ENCODE measurements at places on chromosomes 3 and 15.

DNA sequence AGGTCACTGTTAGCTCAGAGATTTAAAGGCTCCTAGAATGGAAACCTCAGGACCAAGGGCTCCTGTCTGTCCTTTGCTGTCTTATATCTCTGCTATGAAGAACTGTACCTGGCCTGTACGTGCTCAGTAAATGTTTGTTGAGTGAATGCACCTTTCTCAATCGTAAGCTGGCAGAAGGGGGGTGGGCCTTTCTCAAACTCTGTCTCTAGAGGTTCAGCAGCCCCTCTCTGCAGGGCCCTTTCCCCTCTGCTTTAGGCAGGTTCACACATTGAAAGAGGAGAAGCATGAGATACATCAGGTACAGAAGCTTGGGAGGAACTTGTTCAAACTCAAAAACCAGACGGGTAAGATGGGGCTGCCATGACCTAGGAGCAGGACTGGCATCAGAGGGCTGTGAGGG, 155.6 kb downstream of the GOLGA6L4 start:
- DNase-seq, result no peak

DNA sequence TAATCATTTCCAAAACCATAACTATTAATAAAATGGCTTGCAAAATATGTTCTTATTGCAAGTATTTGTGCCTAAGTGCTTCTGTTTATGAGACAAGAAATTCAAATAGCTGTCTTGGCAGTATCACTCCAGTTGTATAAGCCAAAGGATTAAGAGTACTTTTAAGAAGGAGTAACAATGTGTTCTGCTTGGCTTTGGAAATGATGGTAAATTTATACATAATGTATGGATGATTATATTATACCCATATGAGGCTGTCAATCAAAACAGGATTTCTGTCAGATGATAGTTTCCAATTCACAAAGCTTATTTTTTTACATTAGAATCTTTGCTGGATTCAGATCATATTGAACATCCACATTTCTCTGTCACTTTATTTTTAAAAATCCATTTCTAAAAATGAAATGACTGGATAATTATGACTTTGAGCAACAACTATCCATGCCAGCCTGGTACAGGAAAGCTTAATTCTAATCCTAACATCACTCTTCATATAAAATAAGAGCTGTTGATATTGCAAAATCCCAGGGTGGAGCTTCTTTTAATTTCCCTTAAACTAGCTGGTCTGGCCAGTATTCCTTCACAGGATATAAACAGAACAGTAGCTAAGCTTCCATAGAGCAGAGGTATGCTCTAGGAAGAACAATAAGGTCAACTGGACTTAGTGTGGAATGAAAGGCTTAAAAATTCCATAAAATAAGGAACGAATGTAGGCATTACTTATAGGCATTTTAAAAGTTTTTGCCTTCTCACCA, 30.0 kb upstream of the ZNF280D start:
- no peak for DNase-seq

DNA sequence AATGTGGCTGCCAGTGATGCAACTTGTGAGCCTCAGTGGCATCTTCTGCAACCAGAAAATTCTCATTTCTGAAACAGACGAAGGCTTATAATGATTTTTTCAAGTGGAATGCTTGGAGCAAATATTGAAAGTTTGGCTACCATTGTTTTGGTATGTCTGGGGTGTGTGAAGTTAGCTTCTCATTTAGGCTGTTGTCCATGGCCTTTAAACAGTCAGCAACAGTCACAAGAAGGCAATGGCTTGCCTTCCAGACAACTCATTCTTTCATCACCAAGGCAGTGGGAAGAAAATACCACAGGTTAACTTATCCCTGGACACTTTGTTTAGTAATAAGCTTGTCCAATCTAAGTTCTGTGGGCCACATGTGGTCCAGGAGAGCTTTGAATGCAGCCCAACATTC, 4.7 kb upstream of the BNC1 start:
- DNase-seq, result no peak

DNA sequence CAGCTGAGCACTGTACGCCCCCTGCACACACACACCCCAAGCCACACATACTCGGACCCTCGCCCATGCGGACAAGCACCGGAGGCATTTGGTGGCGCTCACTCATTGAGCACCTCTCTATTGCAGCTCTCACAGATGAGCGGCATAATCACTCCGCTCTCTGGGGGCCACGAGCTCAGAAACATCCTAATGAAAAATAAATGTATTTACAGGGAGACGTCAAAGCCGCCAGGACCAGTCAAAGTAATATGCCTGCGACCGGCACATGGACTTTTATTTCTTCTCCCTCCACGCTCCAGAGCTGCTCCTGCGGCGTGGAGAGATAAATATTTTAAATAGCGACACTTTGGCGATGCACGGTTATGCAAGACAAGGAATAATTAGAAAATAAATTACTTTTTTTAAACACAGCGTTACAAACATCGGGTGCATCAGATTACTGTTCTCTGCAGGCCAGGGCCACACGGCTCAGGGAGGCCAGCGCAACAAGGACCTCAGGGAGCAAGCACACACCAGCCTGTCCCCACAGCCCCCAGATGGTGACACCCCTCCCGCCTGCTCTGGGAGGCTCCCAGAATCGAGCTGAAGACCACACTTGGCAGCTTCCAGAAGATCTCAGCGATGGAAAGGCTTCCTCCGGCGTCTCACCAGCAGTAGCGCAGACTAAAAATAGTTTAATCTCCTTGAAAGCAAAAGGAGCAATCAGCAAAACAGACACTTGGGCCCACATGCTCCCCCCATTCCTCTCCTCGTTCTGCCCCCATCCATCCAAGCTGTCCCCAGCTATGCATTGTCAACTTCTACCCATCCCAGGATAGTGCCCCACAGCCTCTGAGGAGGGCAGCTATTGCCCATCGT, 48.0 kb downstream of the CACNA2D2 start:
- no peak for DNase-seq

- DNase-seq, result no peak
These were observed 120.0 kb downstream of the TMCO5A start for GRCh38 chr15:38054488-38054887.

- DNase-seq, result peak; percentile 55
These were observed 6.2 kb downstream of the MELTF start for GRCh38 chr3:197023241-197023997.

DNA sequence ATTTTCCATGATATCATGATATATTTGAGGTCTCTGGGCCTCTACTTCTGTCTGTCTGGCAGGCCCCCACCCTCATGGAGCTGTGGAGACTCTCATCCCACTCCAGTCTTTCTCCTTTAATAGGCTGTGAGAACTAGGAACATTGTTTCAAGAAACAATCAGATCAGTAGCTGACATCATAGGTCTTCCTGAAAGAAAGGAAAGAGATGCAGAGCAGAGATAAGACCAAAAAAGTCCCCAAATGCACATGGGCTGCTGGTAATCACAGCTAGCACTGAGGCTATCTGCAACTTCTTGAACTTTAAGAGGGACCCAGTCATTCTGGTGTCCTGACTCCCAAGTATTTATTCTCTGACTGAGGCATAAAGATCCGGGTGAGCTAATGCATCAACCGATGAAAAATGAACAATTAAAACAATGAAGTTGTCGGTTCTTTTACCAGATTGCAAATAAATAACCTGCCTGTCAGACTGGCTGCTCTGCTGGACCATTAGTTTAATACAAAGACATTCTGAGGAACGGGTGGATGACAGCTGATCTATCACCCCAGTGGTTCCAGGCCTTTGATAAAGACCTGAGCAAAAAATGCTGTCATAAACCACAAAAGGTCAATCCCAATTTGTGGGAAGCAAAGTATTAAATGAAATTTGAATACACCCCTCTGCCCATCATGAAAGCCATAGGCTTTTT, 780.8 kb upstream of the GOLIM4 start:
- DNase-seq, result no peak

GRCh38 chr3:29348316-29348715, 67.4 kb downstream of the RBMS3 start:
- no peak for DNase-seq

DNA sequence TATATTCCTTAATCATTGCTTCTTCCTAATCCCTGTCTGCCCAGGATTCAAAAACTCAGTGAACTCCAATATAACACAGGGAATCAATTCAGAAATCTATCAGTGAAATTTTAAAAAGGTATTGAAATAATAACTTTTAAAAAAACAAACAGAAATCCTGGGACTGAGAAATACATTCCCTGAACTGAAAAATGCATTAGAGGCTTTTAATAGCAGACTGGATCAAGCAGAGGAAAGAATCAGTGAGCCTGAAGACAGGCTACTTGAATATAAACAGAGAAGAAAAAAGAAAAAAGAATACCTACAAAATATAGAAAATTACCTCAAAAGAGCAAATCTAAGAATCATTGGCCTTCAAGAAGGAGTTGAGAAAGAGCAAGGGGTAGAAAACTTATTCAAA, 54.7 kb downstream of the CEP70 start:
- DNase-seq, result no peak

DNA sequence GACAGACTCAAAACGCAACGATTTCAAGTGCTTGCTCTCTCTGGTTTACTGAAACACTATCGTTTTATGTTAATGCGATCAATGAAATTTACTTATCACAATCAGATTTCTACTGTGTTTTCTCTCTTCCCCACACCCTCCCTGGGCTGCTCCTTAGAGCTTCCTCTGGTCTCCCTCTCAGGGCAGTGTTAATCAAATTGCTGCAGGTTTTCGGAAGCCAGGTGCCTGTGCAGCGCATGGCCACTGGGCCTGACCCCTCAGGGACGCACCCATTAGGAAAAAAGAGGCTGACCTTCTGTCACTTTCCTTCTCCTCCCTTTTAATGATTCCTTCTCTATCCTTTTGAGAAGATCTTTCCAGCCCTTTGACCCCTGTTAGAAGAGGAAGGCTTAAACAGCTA, 134.5 kb upstream of the ONECUT1 start:
- DNase-seq, result no peak

- peak; percentile 97 for DNase-seq
These were observed 57.4 kb downstream of the MRPS25 start for GRCh38 chr3:15007681-15008141.

DNA sequence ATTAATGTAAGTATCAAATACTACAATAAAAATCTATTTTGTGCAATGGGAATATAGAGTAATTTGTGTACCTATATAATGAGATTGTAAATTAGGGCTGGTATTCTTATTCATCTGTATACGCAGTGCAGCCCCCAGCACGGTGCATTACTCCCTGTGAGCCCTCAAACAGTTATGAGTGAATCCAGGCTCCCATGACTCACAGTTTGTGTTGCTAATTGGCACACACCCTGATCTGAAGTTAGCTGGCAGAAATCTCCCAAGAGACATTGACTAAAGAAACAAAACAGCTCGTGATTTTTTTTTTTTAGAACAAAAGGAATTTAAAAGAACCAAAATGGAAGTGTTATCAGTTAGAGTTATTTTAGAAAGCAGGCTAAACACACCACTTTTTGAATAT, 15.7 kb downstream of the GK5 start:
- DNase-seq, result no peak

DNA sequence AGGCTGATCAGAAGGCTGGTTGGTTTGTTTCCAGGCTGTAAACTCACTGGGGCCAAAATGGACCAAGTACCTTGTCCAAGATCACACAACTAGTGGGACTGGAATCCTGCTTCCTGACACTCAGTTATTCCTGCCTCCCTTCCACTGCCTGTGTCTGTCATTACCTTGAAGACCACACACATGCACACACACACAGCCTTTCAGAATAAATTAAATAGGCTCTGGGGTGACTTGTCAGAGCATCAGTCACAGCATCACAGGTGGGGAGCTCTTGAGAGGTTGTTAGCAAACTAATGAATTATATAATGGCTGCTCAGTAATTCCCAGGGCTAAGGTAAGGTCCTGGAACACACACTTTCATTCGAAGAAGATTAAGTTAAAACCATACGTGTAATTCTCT, 231.8 kb downstream of the UACA start:
- DNase-seq, result no peak

GRCh38 chr3:148582126-148582525, 115.6 kb upstream of the AGTR1 start:
- no peak for DNase-seq

- no peak for DNase-seq
These were observed 11.4 kb downstream of the CLK3 start for GRCh38 chr15:74626752-74627692.

DNA sequence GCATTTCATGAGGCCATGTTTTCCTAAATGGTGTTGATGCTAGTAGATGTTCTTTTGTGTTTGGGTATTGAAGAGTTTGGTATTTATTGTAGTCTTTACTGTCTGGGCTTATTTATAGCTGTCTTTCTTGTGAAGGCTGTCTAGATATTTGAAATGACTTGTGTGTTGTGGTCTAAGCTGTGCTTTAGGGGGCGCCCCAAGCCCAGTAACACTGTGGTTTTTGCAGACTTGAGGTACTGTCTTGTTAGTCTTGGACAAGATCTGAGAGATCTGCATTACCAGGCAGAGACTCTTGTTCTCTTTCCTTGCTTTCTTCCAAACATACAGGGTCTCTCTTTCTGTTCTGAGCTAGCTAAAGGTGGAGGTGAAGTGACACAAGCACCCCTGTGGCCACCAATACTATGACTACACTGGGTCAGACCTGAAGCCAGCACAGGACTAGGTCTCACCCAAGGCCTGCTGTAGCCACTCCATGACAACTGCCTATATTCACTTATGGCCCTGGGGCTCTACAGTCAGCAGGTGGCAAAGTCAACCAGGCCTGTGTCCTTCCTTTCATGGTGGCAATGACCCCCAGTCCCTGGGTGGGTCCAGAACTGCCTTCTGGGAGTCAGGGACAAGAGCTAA, 152.1 kb upstream of the TBC1D5 start:
- no peak for DNase-seq

DNA sequence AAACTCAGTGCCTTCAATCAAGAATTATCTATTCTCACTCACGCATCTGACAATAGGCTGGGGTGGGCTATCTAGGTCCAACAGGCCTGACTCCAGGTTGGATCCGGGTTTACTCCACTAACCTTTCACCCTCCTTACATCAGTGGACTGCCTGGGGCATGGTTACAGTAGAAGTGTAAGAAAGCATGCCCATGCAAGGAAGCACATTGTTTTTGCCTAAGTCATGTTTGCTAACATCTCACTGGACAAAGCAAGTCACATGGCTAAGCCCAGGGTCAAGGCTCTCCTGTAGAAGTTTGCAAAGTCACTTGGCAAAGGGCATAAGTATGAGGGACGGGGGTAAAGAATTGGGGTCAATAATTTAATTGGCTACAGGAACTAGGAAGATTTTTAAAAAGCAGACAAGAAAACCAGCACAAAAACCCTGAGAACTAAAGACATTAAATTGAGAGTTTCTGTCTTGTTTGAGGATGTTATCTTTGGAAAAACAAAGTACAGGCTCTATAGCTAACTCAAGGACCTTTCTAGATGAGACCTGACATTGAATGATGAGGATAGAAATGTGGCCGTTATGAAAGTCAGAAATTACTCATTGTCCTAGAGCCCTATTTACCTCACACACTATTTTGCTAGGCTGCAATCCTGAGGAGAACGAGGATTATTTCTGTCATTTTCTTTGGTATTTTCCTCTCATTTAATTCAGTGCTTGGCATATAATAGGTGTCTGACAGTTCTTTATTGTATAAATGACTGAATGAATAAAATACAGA, 214.2 kb downstream of the IL20RB start:
- DNase-seq, result no peak
